ENCODE measurements at places on chromosomes 1 and 21.

- DNase-seq, result no peak
Observed at GRCh38 chr1:70415882-70416281, 4.8 kb downstream of the CTH start.

GRCh38 chr1:11447903-11448302 is 31.1 kb upstream of the DISP3 start:
- no peak for DNase-seq

DNA sequence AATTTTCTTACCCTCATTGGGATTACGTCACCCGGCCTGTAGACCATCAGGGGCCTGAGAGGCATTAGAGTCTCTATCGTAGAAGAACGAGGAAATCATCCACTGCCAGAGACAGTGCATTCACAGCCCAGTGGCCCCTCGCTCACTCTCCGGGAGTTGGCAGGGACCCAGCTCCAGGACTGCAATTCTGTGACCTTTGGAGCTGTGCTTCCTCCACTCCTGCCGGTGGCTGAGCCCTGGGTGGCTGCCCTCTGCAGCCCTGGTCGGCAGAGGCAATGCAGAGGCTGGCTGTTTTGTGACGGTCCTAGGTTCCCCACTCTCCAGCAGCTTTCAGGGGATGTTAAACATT is 12.7 kb downstream of the SLC37A1 start:
- no peak for DNase-seq

- DNase-seq, result peak; percentile 34
Observed at GRCh38 chr1:25629836-25630235, 13.2 kb downstream of the MAN1C1 start.

GRCh38 chr1:203672346-203672745 is 45.7 kb downstream of the ATP2B4 start:
- DNase-seq, result no peak

GRCh38 chr1:36023098-36023769 is 60.7 kb upstream of the TEKT2 start:
- no peak for DNase-seq

- no peak for DNase-seq
Observed at GRCh38 chr1:200048244-200048643, 20.7 kb downstream of the NR5A2 start.

DNA sequence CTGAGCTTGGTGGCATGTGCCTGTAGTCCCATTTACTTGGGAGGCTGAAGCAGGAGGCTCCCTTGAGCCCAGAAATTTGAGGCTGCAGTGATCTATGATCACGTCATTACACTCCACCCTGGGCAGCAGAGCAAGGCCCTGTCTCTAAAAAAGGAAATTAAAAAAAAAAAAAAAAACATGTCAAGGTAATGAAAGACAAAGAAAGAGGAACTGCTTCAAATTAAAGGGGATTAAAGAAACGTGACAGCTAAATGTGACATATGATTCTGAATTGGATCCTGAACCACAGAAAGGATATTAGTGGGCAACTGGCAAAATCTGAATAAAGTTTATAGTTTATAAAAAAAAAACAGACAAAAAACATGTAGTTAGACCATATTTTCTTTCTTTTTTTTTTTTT is 3.8 kb upstream of the C2CD4D start:
- DNase-seq, result no peak

DNA sequence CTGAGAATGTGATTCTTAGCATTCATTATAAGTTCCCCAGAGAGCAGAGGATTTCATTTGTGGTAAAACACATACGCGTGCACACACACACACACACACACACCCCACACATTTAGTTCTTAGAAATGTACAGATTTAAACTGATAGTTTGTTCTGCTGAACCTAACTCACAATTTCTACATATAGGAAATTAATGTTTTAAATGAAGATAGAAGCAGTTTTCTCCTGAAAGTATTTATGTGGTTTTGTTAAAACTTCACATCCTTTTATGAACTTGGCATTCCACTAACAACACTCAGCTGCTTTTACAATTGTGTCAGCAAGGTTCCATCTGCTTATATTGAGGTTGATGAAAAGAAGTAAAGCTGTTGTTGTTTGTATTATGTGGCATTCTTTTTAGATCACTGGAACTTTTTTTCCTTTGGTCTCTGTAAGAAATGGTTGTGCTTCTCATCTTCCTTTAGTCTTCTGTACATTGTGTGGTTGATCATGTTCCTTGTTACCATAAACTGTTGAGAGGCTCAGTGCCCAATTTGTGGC is 41.6 kb downstream of the AK4 start:
- DNase-seq, result peak; percentile 56

GRCh38 chr1:15051882-15052528 is 101.5 kb upstream of the TMEM51 start:
- DNase-seq, result no peak

DNA sequence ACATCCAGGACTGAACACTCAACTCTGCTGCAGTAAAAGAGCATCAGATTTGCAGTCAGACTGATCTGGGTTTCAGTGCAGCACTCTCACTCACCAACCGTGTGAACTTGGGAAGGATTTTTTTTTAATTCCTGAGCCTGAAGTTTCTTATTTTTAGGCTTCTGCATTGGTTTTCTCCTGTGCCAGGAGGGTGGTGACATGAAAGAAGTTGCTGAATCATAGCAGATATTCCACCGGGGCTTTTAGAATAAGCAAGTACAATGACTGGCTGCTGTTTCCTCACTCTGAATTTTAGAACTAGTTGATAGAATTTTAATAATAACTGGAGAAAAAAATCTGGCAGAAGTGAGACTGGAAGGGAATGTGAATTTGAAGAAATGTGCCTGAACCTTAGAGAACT is 11.6 kb downstream of the ADAM30 start:
- no peak for DNase-seq

DNA sequence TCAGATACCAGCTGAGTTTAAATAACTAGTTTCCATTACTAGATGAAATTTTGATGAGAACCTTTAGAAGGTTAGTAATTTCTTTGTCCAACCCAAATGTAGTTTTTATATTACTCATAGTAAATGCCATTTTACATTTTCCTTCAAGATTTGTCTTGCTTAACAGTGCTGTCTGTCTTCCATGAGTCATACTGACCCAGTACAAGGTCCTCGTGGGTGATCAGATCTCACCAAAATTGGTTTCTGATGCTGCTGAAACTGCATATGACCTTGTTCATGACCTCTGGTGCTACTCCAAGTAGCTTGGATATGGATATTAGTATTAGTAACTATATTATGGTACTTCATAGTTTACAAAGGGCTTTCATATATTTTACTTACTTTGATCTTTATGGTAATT is 207.1 kb downstream of the RYR2 start:
- no peak for DNase-seq

DNA sequence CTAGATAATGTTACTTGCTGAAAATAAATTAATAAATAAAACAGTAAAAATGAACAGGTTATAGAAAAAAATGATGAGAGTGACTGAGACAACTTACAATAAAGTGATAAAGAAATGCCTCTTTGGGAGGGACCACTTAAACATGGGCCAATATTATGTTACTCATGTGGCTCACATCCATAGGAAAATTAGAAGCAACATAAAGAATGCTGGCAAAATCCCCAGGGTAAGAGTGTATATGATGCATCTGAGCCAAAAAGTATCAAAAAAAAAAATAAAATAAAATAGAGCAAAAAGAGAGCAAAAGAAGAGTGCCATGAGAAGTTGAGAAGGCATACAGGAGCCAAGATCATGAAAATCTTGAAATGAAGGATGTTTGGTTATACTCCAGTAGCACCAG is 818.0 kb downstream of the LTN1 start:
- no peak for DNase-seq

DNA sequence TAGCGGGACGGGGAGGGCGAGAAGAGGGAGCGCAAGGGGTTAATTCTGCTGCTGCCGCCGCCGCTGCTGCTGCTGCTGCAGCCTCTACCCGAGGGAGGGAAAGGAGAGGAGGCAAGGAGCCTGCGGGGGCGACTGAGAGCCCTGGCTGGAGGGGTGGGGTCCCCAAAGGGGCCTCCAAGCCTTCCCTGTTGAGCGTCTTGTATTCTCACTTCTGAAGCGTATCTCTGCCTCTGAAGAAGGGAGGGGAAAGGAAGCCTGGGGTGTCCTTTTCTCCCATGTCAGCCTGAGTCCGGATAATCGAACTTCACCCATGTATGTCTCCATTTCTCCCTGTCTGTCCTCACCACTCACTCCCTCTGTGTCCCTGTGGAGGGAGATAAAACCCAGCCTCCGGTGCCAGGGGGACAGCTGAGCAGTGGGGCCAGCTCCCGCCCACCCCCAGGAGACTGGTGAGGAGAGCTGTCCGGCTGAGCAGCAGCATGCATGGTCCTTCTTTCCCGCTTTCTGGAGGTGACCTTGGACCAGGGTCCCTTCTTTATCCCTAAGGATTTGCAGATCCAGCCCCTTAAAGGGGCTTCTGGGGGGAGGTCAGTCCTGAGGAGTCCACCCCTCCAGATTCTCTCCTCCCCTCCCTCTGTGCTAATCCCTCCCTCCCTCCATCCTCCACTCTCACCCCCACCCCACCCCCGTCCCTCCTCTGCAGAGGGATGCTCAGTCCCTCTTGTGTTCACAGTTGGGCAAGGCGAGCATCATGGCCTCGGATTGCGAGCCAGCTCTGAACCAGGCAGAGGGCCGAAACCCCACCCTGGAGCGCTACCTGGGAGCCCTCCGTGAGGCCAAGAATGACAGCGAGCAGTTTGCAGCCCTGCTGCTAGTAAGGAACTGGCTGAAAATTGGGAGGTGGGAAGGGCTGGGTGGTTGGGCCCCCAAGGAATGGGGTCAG is 1.0 kb downstream of the NCDN start:
- peak; percentile 25 for DNase-seq

GRCh38 chr1:228919914-228920313 is 184.6 kb downstream of the RHOU start:
- no peak for DNase-seq

GRCh38 chr1:183569141-183569540 is 21.1 kb downstream of the NCF2 start:
- DNase-seq, result peak; percentile 39

- no peak for DNase-seq
Observed at GRCh38 chr1:50318428-50318827, 104.8 kb downstream of the DMRTA2 start.

- DNase-seq, result peak; percentile 57
Observed at GRCh38 chr1:216929870-216930582, 206.8 kb upstream of the ESRRG start.

- DNase-seq, result no peak
Observed at GRCh38 chr1:154810571-154810970, 59.5 kb downstream of the KCNN3 start.

DNA sequence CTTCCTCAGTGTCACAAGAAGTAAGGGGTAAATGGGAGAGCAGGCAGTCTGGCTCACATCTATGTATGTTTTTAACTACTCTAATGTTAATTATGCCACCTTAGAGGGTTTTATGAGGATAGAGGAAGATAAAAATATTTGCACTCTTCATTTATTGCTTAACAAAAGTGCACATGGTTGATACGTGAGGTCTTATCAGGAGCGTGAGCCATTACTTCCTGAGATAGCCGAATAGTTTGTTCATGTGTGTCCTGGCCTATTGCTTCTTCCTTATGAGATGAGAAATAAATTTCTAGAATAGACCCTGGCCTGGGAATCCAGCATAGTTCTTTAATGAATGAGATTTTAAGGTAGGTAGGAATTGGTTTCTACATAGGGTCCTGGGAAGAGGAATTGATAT is 471.1 kb upstream of the B3GALT2 start:
- no peak for DNase-seq

- DNase-seq, result no peak
Observed at GRCh38 chr1:154859151-154859785, 10.8 kb downstream of the KCNN3 start.

DNA sequence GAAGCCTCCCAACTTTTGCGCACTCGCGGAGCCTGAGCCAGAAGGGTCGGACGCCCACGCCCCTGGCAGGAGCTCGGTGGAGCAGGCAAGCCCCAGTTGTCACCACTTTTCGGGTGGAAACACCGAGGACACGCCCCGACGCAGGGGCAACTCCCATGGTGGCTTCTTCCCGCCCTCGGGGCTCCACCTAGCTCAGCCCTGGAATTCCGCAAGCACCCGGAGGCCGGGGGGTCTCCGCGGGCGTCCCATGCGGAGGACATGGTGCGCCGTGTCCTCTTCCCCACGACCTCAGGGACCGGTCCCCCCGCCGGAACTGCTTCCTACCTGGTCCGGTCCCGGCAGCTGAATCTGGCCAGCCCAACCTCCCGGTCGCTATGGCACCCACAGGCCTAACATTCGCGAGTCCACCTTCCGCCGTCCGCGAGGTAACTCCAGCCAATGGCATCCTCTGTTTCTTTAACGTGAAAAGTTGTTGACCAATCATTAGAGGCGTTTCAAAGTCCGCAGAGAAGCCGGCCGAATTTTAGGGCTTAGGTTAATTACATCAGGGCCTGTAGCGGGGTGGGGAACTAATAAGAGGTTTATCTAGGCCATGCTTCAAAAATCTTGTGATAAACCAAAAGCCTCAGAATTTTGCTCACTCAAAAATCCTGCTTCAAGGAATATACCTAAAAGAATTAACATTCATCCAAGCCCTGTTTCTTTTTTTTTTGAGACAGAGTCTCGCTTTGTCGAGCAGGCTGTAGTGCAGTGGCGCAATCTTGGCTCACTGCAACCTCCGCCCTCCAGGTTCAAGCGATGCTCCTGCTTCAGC is at the start of gene STPG1:
STPG1 (minus strand) TSS at position 433 of the 814 bp plus-strand sequence. CDS start 12,394 bp downstream, outside the sequence.
- DNase-seq, result peak; percentile 88

GRCh38 chr1:25723250-25723880 is 76.6 kb upstream of the SELENON start:
- DNase-seq, result no peak

DNA sequence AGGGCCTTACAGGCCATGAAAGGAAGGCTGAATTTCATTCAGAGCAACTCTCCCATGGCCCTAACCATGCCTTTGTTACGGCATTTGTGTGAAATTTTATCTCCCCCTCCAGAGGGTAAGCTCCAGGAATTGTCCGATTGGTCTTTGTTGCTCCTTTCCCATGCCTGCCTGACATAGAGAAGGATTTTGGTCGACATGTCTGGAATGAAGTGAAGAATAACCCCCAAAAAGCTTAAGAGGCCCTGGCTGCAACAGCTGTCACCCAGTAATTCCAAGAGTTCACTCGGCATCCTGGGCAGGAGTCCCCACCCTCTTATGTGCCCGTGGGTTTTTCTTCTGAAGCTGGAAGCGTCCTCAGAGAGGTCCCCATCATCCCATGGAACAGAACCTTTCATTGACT is 20.6 kb downstream of the CDA start:
- no peak for DNase-seq

- peak; percentile 52 for DNase-seq
Observed at GRCh38 chr1:9689971-9690381, 38.4 kb downstream of the PIK3CD start.

GRCh38 chr1:180281490-180281889 is 51.4 kb downstream of the LHX4 start:
- no peak for DNase-seq

GRCh38 chr1:224524679-224525078 is 90.1 kb upstream of the WDR26 start:
- DNase-seq, result peak; percentile 76

GRCh38 chr21:44949779-44950198 is 10.0 kb downstream of the SLX9 start:
- peak; percentile 73 for DNase-seq

DNA sequence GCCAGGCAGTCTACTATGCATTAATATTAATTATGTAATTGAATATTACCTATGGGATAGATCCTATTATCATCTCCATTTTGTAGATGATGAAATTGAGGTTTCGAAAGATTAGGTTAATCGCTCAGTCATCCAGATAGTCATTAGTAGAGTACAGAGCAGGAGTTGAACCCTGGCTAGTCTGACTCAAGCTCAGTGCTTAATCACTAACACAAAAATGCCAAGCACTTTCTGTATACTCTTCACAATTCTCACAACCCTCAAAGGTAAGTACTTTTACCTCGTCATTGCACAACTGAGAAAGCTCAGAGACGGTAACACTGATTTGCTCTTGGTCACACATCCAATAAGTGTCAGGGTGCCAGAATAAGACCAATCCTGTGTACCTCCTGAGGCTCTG is 280.2 kb upstream of the PLXNA2 start:
- DNase-seq, result peak; percentile 11
